Activated CD8-positive, alpha-beta memory T cell treated with anti-CD3 and anti-CD28 coated beads for 1 hour (primary cell): ENCODE measurements at places on chromosomes 5 and 9.

DNA sequence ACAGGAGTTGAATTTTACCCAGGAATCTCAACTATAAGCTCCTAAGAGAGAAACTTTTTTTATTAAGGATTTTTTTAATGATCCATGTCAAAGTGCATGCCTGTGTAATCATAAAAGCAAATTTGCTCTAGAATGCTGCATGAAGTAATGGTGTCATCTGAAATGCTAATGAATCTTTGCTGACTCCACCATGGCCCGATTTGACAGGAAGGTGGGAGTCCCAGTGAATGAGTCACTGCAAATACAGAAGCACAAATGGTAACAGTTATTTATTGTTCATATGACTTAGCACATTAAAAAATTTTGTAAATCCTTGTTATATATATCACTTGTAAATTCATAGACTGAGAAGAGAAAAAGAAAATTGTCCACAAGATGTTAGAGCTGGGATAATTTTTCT lies 341.3 kb downstream of the RASEF start:
- DNase-seq, result no peak

- no peak for DNase-seq
Measured at GRCh38 chr9:36029765-36030528, 6.8 kb upstream of the RECK start.

- no peak for DNase-seq
Measured at GRCh38 chr5:11496137-11496719, 408.0 kb downstream of the CTNND2 start.

DNA sequence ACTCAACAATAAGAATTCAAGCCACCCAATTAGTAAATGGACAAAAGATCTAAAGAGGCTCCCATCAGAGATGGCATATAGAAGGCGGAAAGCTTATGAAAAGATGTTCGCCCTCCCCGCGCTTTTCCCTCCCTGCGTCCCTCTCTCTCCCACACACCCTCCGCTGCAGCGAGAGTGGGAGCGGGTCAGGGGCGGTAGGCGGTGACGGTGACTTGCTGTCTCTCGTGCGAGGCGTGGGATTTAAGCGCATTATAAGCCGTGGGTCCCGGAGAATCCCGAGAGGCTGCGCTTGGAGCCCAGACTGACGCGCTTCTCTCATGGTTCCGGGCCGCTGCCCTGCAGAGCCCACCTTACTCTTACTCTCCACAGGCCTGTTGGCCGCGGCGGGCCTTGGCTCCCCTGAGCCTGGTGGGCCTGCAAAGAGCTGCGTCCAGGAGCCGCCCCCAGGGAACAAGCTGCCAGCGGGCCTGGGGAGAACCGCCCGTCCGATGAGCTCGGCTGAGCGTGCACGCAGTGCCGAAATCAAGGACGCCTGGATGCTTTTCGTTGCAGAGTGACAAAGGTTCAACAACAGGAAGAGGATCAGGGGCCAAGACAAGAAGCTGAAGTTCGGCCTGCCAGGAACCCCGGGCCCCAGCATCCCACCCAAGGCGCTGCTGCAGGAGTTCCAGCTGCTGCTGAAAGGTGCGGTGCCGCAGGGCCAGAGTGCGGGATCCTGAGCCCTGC lies 42.6 kb upstream of the BICD2 start:
- no peak for DNase-seq

DNA sequence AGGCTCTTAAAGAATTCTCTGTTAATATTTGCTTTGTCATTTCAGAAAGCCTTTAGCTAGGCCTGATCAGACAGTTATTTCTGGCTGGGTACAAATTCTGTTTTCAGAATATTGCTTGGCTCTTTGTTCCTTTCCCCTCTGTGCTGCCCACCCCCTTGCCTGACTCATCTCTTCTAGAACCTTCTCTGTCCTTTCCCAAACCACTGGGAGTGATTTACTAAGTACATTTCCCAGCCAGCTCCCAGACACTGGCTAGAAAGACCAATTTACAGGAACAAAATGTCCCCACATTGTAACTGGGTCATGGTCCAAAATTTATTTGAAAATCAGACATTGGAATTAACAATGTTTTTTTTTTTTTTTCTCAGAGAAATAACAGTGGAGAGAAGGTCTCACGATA lies 133.1 kb upstream of the MAP1B start:
- DNase-seq, result no peak

GRCh38 chr5:55004729-55005128 lies 19.3 kb upstream of the GZMK start:
- no peak for DNase-seq

GRCh38 chr9:20945269-20945668 lies 86.2 kb downstream of the HACD4 start:
- DNase-seq, result no peak

GRCh38 chr9:131733541-131734061 lies 6.3 kb downstream of the RAPGEF1 start:
- no peak for DNase-seq

GRCh38 chr5:139723986-139724587 lies 71.5 kb upstream of the PSD2 start:
- DNase-seq, result no peak

DNA sequence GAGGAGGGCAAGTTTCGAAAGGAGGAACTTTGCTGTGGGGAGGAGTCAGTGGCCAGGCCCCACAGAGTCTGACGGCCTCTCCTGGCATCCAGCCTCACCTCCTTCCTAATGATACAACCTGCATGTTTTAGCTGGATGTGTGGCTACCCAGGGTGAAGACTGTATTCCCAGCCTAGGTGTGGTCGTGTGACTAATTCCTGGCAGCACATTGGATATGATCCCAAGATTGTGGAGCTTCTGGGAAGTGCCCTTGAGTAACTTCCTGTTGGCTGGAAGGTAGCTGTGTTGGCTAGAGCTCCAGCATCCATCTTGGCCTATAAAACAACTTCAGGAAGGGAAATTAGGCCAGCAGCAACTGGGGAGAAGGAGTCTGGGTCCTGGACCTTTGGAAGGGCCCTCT lies 19.0 kb upstream of the LPCAT1 start:
- DNase-seq, result no peak

GRCh38 chr9:129281506-129282145 lies 103.6 kb upstream of the IER5L start:
- DNase-seq, result no peak

DNA sequence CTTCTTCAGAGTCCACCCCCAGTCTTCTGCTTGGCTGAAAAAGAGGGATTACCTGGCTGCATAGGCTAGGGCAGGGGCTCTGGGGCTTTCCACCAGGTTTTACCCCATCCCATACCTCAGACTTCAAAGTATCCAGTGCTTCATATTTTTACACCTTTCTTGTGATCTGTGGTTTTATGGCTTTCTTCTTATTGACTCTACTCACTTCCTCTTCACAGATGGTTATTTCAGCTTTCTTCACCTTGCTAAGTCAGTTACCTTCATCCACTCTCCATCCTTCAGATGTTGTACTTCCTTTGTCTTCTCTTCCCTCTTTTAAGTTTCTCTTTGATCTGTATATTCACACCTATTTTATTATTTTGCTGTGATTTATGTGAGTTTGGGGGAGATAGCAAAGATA lies 104.3 kb downstream of the GRIA1 start:
- no peak for DNase-seq

GRCh38 chr9:120136696-120137095 lies 443.3 kb downstream of the CDK5RAP2 start:
- DNase-seq, result no peak

GRCh38 chr5:107341376-107342084 lies 329.2 kb downstream of the EFNA5 start:
- no peak for DNase-seq

DNA sequence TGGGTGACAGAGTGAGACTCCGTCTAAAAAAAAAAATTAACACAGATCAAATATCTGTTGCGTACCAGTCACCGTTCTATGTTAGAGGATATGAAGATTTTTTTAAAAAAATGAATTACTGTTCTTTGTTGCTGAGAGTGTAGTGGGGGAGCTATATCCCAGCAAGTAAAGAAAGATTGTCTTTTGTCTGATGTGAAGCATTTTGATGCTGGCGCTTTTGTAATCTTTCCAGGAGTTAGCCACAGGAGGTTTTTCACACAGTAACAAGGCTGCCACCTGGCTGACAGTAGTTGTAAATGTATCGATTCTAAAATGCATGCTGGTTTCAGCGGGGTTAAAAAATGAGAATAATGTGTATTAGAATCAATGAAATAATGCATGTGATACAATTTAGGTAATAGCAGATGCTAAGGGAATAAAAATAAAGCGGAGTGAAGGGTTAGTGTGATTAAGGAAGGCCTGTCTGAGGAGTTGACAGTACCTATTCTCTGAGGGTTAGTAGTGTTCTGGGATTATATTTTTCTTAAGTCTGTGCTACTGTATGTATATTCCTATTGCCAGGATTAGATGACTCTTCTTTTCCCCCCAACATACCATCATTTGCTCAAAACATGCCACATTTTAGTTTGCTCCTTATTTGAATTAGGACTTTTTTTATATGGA lies 3.4 kb downstream of the LMNB1 start:
- peak; percentile 16 for DNase-seq

DNA sequence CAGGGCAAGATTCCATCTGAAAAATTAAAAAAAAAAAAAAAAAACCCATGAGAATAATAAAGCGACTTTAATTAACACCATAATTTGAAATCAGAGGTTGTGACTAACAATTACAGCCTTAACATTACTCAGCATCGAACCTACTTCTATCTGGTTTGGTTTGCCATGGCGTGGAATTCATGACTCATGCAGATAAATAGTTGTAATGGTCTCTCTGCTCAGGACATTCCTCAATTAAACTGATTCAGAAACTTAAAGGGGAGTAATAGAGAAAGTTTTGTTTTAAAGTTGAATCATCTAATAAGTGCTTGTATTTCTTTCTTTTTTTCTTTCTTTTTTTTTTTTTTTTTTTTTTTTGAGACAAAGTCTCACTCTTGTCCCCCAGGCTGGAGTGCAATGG lies 135.5 kb downstream of the SPATA31D1 start:
- no peak for DNase-seq

DNA sequence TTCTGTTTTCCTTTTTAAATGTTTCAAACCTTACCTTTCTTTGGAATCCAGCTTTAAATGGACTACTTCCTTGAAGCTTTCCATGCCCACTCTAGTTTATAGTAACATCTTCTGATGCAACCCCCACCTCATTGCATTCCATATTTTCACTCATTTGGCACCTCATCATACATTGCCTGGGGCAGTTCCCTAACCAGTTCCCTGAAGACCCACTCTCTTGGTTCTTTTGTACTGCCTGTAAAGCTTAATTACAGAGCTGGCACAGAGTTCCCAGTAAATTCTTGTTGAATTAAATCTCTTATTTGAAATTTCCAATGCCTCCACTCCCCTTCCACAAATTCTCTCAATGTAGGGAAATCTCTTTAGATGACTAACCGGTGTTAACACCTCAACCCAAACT lies 257.2 kb downstream of the ARRDC3 start:
- DNase-seq, result no peak

GRCh38 chr9:20805766-20806165 lies 121.7 kb downstream of the FOCAD start:
- DNase-seq, result no peak

DNA sequence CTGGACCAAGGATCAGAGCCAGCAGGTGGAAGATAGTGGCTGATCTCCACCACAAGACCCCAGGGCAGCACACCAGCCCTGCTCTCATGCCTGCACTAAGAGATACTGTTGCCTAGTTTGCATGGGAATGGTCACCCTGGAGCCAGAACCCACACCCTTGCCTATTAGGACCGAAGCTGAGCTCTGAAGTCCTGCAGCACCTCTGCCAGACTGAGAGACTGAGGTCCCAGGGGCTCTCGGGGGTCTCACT lies 11.3 kb downstream of the ACSL6 start:
- no peak for DNase-seq

DNA sequence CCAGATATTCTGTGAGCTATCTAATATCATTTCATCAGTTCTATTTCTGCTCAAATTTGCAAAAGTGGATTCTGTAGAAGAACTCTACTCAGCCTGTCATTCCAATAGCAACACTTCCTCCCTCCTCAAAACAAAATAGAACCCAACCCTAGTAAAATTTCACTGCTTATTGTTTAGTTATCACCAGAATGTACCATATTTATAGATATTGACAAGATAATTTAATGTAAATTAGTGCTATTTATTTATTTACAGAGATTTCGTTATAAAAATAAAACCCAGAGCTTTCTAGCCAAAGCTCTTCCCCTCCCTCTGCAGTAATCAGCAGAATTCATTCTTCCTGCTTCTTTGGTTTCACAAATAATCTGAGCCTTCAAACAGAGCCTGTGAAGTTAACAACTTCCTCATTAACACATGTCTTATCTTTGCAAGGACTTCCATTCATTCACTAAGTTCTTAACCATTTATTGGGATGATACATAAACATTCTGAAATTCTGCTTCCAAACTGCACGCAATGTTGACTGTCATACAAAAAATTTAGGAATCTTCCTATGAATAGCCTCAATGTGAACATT lies 73.7 kb upstream of the PJA2 start:
- no peak for DNase-seq

- no peak for DNase-seq
Measured at GRCh38 chr5:113390224-113390623, 44.6 kb downstream of the TSSK1B start.

DNA sequence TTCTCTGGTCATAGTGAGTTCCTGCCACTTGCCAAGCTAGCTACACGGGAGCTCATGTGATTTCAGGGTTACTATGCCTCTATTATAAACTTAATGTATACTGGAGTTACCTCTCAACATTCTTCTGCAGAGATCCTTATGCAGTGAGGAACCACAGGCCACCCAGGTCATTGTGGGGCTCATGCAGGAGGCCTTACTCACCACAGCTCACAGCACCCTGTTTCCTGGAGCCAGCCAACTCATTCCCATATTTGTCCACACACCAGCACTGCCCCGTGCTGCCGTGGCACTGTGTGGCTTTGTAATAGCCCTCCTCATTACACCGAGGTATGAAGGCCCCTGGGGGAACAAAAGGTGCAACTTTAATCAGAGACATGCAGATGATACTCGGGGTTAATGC lies 520.0 kb downstream of the SPOCK1 start:
- no peak for DNase-seq

GRCh38 chr5:142979636-142980035 lies 209.5 kb downstream of the ARHGAP26 start:
- DNase-seq, result no peak

- DNase-seq, result no peak
Measured at GRCh38 chr9:115340314-115340713, 222.4 kb upstream of the TNC start.

- no peak for DNase-seq
Measured at GRCh38 chr5:1540831-1541701, 17.3 kb upstream of the LPCAT1 start.

DNA sequence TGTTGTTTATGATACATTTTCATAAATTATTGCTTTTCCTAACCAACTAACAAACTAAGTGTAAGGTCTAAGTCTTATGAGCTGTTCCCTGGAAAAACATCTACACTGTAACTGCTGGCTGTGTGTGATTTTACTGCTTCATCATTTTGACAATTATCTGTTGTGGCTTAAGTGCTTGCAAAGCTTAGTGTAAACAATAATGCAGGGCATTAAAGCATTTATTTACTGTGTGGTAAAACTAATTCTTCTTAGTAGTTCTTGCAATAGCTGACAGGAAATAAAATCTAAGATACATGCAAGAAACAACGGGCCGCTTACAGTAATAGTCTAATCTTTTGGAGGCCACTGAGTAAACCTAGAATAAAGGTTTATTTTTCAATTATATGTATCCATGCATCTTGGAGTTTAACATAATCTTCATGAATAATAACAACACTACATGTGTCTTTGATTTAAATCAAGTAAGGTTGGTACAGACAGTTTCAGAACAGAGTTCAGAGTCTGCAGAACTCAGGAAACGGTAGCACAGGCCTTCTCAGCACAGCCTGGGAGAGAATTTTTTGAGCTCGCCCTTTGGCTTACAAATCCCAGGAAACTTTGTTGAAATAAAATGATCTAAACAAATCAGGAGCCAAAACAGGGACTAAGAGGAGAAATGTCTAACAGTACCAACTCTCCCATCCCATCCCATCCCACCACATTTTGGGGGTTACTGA lies 473.1 kb downstream of the NR2F1-AS1 start:
- DNase-seq, result no peak
